ENCODE measurements at places on chromosomes 3 and 15.

DNA sequence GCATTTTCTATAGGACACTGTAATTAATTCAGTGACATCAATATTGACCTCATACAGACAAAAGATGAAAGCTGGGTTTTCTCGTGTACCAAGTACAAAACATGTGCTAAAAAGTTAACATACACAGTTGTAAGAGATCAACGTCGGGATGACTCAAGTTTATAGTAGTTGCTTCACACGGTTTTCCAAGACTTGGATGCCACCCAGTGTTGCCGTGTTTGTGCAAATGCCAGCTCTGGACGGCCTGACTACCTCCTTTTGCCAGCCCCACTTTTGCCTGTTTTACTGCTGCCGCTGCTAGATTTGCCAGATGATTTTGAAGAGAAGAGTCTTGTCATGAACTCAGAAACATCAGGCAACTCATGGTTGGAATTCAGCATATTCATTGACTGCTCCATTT is 17.6 kb downstream of the EMC7 start:
- no peaks in the 10 kb centered on the region for H3K4me1 ChIP-seq
- DNase-seq = no peak
- peaks cover 33% of the 10 kb centered on the region for H3K36me3 ChIP-seq
- H3K27me3 ChIP-seq = no peaks in the 10 kb centered on the region
- no peak overlapping the region for H3K4me3 ChIP-seq
- H3K27ac ChIP-seq = no peak overlapping the region

GRCh38 chr15:77807115-77807514 is 174.4 kb upstream of the LINGO1 start:
- H3K4me1 ChIP-seq = no peaks in the 10 kb centered on the region
- no peaks in the 10 kb centered on the region for H3K36me3 ChIP-seq
- no peak overlapping the region for H3K4me3 ChIP-seq
- DNase-seq = no peak

- no peak for DNase-seq
- no peaks in the 10 kb centered on the region for H3K4me1 ChIP-seq
- H3K36me3 ChIP-seq = no peaks in the 10 kb centered on the region
- no peaks in the 10 kb centered on the region for H3K27me3 ChIP-seq
- no peak overlapping the region for H3K27ac ChIP-seq
- H3K4me3 ChIP-seq = no peak overlapping the region
Observed at GRCh38 chr3:196227629-196228493, 11.5 kb downstream of the SLC51A start.

- no peaks in the 10 kb centered on the region for H3K27me3 ChIP-seq
- H3K4me1 ChIP-seq = peaks cover 4% of the 10 kb centered on the region
- no peaks in the 10 kb centered on the region for H3K36me3 ChIP-seq
- no peak overlapping the region for H3K4me3 ChIP-seq
- H3K27ac ChIP-seq = no peak overlapping the region
- DNase-seq = no peak
Observed at GRCh38 chr3:115087512-115087911, 59.6 kb downstream of the ZBTB20 start.

GRCh38 chr3:52021489-52022268 is 26.0 kb upstream of the RPL29 start:
- peaks cover 5% of the 10 kb centered on the region for H3K4me1 ChIP-seq
- no peaks in the 10 kb centered on the region for H3K27me3 ChIP-seq
- DNase-seq = no peak
- no peak overlapping the region for H3K4me3 ChIP-seq

- no peak overlapping the region for H3K27ac ChIP-seq
- H3K4me3 ChIP-seq = no peak overlapping the region
- no peaks in the 10 kb centered on the region for H3K27me3 ChIP-seq
Observed at GRCh38 chr15:91912336-91912735, 58.8 kb downstream of the SLCO3A1 start.

- H3K4me3 ChIP-seq = no peak overlapping the region
- no peak for DNase-seq
- H3K36me3 ChIP-seq = no peaks in the 10 kb centered on the region
Observed at GRCh38 chr3:188268336-188268735, 114.4 kb downstream of the LPP start.

GRCh38 chr15:96186105-96186504 is 144.4 kb upstream of the NR2F2 start:
- no peaks in the 10 kb centered on the region for H3K36me3 ChIP-seq
- no peak for DNase-seq
- H3K4me3 ChIP-seq = no peak overlapping the region
- H3K4me1 ChIP-seq = no peaks in the 10 kb centered on the region
- no peaks in the 10 kb centered on the region for H3K27me3 ChIP-seq

GRCh38 chr3:72163809-72164634 is 379.1 kb upstream of the PROK2 start:
- no peaks in the 10 kb centered on the region for H3K36me3 ChIP-seq
- no peak overlapping the region for H3K4me3 ChIP-seq
- no peak for DNase-seq
- no peaks in the 10 kb centered on the region for H3K4me1 ChIP-seq
- H3K27me3 ChIP-seq = no peaks in the 10 kb centered on the region

DNA sequence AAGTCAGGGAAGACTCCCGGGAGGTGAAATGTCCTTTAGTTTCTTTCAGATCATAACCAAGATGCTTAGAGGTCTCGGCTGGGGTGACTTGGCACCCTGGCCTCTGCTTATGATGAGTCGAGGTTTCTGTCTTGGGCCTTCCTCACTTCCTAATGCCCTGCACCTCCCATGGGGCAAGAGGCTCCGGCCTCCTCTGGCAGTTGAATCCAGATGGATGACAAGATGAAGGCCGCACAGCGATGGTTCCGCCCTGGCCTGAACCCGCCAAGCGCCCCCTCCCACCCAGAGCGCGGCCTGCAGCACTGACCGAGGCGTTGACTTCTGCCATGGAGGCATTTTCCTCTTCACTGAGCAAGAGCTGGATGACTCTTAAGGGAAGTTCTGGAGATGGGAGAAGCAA is 31.3 kb downstream of the MUC20 start:
- no peaks in the 10 kb centered on the region for H3K36me3 ChIP-seq
- peaks cover 2% of the 10 kb centered on the region for H3K27me3 ChIP-seq
- no peak overlapping the region for H3K4me3 ChIP-seq
- no peak for DNase-seq
- no peak overlapping the region for H3K27ac ChIP-seq
- no peaks in the 10 kb centered on the region for H3K4me1 ChIP-seq

DNA sequence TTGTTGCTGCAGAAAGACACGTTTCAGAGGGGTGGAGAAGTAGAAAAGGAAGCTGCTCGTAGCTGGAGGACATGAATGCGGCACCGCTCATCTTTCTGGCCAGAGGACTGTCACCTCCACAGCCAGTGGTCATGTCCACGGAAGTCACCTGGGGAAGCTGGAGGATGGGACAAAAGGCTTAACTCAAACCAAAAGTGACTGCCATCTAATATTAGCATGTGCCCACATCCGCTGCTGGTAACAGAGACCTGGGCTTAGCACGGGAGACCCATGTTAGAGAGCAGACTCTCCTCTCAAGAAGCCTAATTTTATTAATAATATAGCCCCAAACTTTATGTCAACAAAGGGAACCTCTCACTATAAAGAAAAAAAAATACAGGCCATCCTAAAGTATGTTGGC is 5.9 kb downstream of the MEX3B start:
- H3K27ac ChIP-seq = no peak overlapping the region
- DNase-seq = no peak

DNA sequence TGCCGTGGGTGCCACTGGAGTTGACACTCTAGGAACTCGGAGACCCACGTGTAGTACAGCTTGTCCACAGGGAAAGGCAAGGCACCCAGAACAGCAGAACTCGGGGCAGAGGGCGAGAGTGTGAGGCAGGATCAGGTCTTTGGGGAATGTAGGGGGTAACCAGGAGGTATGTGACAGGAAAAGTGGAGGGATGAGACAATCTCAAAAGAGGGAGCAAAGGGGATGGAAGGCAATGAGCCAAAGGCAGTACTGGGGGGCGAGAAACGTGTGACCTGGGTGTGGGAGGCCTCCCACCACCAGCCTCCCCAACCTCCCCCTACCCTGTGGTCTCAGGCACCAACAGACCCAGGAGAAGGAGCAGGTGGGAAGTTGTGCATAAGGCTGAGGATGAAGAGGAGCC is 48.9 kb downstream of the UMPS start:
- no peaks in the 10 kb centered on the region for H3K36me3 ChIP-seq
- DNase-seq = no peak
- H3K27ac ChIP-seq = no peak overlapping the region
- H3K4me3 ChIP-seq = no peak overlapping the region
- H3K4me1 ChIP-seq = peaks cover 6% of the 10 kb centered on the region

DNA sequence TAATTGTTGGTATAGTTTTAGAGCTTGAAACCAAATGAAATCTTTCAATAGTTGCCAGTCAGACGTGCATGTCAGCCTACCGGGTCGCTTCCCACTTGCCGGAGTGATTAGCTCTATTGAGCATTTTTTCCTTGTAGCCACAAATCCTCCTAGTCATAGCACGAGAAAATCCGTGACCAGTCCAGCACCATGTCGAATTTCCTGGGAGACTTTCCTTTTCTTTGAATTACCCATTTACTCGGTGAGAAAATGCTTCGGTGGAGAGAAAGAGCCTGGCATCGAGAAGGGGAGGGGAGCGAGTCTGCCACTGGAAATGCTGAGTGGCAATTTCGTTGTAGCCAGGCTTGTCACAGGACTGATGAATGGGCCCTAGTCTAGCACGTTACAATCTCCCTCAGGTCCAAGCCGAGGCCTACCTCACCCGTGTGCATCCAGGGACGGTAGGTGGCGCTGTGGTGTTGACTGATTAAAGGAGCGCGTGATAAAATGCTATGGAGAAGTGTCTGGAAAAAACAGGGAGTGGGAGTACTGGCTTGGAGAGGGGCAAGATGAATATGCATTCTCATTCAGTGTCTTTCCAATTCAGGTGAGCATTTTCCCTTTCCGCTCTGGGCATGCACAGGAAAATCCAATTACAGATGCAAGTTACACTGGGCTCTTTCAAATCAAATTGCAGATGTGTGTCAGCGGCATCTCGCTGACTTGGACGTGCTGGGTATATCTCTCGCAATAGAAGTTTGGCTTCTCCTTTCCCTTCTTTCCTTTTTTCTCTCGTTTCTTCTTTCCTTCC is 238.8 kb downstream of the EDEM1 start:
- no peaks in the 10 kb centered on the region for H3K4me1 ChIP-seq
- no peak overlapping the region for H3K4me3 ChIP-seq
- H3K27me3 ChIP-seq = no peaks in the 10 kb centered on the region
- H3K36me3 ChIP-seq = no peaks in the 10 kb centered on the region
- peak; percentile 20 for DNase-seq

All from CD4-positive, alpha-beta memory T cell (primary cell).